ENCODE measurements at places on chromosomes 4 and X.

- no peak for DNase-seq
Measured at GRCh38 chrX:12975670-12975965, 708 bp downstream of the TMSB4X start.

- DNase-seq = no peak
Measured at GRCh38 chr4:140790171-140790570, 34.0 kb upstream of the TBC1D9 start.

- DNase-seq = no peak
Measured at GRCh38 chr4:13349096-13349495, 135.0 kb downstream of the RAB28 start.

- DNase-seq = no peak
Measured at GRCh38 chr4:119053245-119053644, 82.4 kb upstream of the MYOZ2 start.

DNA sequence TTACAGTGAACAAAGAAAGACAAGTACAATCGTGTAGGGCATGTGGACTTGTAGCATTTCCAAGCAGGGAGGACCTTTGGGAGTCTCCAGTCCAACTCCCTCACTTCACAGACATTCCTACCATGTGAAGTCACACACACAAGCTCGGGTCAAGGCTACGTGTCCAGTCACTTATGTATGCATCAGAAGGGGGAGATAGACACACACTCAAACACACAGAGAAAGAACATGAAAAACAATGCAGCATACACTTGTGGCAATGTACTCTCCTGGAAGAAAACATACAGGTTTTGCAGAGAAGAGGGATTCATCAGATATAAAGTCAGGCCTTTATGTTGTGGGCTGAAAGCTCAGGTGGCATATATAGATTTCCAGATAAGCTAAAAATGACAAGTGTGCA lies 136.1 kb upstream of the MID1 start:
- no peak for DNase-seq

DNA sequence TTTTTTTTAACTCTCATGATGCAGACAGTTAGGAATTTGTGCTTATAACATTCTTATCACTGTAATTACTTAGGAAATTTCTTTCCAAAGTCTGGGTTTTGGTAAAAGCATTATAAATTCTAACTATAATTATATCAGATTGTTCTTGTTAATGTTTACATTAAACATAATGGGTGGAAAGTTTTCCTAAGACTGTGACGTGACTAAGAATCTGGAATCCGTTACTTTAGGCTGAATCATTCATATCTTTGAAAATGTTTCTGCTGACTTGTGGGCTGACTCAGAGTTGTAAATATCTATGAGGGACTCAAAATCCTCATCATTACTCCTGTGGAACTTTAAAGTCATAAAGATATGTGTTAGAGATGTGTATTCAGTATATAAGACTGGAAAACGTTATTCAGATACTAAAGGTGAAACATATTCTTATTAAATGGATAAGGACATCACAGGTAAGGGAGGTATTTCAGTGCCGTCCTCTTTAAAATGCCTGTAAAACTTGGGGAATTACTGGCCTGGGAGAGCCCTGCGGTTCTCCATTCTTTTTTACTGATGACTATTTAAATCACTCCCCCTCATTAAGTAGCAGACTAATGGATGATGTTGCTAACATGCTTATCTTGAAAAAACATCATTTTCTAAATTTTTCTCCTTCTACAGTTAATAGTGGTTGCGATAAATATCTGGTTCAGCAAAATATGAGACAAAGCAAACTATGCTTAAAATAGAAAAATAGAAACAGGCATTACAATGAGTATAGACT lies 159.0 kb downstream of the DCLK2 start:
- DNase-seq = no peak

DNA sequence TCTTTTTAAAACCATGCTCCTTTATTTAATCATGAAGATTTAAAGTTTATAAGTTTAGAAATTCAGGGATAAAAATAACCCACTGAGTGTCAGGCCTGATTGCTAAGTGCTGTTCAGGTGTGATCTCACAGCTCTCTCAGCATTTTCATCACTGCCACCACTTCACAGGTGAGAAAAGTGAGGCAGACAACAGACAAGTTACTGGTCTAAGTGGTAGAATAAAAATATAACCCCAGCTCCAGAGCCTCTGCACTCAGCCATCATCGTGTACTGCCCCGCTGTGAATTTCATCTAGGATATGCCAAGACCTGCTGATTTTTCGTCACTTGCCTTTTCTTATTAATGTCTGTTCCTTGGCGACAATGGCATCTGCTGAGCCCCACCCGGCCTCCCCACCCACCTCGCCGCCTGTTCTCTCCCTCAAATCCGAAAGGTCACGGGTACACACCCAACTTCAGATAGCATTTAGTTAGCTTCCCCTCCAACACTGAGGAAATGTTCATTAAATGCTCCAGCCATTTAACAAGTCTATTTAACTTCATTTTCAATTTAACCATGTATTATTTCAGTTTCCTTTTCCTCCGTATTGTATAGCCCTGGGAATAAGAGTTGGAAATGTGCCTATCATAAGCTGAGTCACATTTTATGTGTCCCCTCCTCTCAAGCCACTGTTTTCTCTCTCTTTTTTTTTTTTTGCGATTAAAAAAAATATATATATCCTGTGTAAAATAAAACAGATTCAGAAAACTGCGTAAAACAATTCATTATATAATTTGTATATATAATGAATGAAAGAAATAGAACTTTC lies 236.5 kb downstream of the CBR4 start:
- no peak for DNase-seq

DNA sequence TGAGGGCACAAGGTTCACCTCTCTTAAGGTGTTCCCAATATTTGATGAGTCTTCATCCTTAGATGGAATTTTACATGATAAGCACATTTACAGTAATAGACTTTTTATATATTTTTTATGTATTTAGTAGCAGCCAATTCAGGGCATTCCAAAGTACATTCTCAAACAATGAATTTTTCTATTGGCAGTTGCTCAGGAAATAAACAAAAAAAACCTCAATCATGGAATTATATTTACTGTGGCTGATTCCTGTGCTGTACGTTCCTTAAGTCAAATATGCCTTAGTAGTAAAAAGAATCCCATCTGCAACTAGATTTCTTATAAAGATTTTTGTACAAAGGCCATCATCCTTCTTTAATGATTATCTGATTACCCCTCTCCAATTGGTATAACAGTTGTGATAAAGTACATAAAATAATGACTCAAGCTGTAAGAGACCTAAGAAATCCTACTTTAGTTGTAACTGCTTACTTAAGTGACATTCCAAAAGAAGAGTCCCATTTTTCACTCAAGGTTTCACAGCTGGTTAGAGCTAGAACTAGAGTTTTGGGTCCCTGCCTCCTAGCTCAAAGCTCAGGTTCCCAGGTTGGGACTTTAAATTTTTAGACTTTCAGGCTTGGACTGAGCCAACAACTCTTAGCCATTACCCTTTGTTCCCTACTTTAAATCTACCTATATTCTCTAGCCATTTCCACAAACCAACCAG lies 152.7 kb downstream of the FHIP1A start:
- DNase-seq = no peak

DNA sequence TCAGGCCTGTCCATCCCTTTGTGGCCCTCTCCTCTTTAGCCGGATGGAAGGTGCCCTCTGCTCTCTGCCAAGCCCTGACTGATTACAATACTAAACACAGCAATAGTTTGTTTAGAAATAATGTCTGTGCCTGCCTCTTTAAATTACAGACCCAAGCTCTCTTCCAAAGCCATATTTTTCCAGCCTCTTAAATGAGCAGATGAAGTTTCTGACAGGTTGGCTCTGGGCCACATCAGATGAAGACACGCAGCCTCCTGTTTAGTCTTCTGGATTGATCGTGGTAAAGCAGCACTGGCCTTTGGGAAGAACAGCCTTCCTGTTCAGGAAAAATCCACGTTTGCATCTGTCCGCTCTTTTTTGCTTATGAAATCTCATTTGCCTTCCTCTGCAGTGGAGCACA lies 133.6 kb downstream of the CPE start:
- no peak for DNase-seq

GRCh38 chr4:118997601-118998000 lies 108.9 kb downstream of the SYNPO2 start:
- DNase-seq = no peak

DNA sequence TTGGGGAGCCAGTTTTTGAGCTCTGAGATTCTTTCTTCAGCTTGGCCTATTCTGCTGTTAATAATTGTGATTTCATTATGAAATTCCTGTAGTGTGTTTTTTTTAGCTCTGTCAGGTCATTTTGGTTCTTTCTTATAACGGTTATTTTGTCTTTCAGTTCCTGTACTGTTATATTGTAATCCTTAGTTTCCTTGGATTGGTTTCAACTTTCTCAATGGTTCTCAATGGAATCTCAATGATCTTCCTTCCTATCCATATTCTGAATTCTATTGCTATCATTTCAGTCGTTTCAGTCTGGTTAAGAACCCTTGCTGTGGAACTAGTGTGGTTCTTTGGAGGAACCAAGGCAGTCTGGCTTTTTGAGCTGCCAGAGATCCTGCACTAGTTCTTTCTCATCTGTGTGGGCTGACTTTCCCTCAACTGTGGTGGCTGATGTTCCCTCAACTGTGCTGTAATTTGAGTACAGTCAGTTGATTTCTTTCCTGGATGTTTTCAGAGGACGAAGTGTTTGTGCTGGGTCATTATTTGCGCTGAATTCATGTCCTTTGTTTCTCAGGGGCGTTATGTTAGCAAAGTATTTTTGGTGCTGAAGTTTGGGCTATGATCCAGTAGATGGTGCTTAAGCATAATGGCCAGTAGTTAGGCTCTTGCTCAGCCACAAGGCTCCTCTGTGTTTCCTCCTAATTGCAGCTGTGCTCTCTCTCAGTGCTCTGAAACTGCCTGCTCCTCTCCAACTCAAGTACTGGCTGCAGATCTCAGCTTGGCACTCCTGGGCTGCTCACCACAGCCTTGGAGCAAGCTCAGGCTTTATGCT lies 27.5 kb downstream of the ENPEP start:
- DNase-seq = no peak

- DNase-seq = no peak
Measured at GRCh38 chrX:19990151-19990555, 708 bp downstream of the BCLAF3 start.

Data from stimulated activated CD4-positive, alpha-beta T cell treated with anti-CD3 and anti-CD28 coated beads, Interleukin-1b, Interleukin-23, amount 100 ng/mL, for 1 hour (primary cell).